ENCODE measurements at places on chromosomes 11 and 22. TPM values are rescaled to one million over a fixed set of nuclear protein-coding genes. Genes with fewer than 3 reads are reported as not detected.
A peak's percentile ranks its signal among the peaks of the same experiment; 100 is the strongest.

- no peak for DNase-seq
Measured at GRCh38 chr11:34351687-34352469, 5.9 kb downstream of the ABTB2 start.

GRCh38 chr11:126945319-126945718, 55.3 kb downstream of the KIRREL3 start:
- DNase-seq: no peak

DNA sequence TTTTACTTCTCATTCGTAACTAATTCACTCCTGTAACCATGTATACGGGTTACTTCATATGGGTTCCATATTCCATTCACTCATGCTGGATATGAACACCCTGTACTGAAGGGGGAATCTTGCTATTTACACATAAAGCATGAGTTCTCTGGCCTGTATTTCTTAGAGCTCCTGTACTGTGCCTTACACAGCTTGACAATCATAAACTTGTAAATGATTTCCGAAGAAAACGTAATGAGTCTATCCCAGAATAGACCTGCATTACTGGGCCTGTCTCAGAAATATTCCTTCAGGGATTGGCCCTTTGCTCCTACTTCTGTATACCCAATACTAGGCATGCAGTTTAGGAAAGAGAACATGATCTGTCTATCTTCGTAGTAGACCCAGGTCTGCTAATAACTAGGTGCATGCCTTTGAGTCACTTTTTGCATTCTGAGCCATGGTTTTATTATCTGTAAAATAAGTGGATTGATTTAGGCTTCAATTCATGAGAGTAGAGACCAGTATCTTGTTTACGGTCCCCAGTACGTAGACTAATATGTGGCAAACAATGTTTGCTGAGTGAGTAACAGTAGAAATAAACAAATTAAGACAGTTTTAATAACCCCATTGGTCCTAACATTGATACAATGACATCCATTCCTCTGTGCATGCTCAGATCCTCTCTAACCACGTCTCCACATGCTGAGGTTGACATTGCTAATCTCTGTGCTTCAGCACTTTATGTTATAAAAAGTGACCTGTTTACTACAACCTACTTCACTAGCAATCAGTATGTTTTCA, 1.2 kb downstream of the CCDC34 start:
- no peak for DNase-seq

- DNase-seq: no peak
Measured at GRCh38 chr22:21633481-21633880, 921 bp downstream of the CCDC116 start.

GRCh38 chr11:117734601-117735024, 62.4 kb downstream of the DSCAML1 start:
- DNase-seq: peak; percentile 18

DNA sequence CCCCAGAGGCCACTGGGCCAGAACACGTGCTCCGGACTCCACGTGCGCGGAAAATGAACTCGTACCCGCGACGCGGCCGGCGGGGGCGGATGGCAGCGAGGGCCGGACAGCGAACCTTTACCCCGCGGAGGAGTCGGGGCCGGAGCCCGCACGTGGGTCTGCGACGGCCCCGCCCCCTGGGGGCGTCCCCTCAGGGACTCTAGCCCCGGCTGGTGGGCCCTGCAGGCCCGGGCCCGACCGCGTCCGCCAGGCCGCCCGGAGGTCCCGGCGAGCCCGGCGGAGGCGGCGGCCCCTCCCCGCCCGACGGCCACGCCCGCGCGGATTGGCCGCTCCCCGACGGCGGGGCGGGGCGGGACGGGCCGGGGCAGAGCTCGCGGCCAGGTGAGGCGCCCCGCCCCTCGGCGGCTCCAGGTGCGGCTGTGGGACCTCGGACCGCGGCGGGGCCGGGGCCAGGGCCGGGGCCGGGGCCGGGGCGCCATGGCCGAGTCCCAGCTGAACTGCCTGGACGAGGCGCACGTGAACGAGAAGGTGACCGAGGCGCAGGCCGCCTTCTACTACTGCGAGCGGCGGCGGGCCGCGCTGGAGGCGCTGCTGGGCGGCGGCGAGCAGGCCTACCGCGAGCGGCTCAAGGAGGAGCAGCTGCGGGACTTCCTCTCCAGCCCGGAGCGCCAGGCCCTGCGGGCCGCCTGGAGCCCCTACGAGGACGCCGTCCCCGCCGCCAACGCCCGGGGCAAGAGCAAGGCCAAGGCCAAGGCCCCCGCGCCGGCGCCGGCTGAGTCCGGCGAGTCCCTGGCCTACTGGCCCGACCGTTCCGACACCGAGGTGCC, at the start of gene FAM83F:
FAM83F (plus strand) TSS at position 389 of the 827 bp plus-strand sequence; CDS start at position 478, 89 bp downstream.
- peak; percentile 51 for DNase-seq

DNA sequence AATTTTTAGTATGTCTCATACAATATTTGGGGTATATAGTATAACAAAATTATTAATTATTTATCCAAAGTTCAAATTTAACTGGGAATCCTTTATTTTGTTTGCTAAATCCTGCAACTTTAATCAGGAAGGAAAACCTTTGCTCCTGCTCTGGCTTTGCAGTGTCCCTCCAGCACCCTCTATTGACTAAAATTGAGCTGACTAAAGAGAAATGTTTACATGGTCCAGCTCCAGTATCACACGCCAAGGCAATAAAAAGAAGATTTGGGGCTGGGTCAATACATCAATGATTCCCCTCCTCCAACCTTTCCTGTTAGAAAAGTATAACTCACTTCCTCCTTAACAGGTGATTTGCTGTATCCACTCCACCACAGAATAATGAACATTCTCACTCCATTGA, 153.0 kb upstream of the LRRC4C start:
- DNase-seq: no peak

- DNase-seq: no peak
Measured at GRCh38 chr11:125179895-125180294, 15.3 kb downstream of the PKNOX2 start.

GRCh38 chr11:82967381-82967780, 65.8 kb downstream of the DDIAS start:
- DNase-seq: no peak

DNA sequence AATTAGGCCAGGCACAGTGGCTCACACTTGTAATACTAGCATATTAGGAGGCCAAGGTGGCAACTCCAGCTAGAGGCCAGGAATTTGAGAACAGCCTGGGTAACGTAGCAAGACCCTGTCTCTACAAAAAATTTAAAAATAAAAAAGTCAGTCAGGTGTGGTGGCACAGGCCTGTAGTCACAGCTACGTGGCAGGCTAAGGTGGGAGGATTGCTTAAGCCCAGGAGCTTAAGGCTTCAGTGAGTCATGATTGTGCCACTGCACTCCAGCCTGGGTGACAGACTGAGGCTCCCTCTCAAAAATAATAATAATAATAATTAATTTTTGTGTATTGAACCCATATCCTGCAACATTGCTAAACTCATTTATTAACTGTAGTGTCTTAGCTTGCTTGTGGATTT, 15.3 kb upstream of the TRIM29 start:
- DNase-seq: no peak

DNA sequence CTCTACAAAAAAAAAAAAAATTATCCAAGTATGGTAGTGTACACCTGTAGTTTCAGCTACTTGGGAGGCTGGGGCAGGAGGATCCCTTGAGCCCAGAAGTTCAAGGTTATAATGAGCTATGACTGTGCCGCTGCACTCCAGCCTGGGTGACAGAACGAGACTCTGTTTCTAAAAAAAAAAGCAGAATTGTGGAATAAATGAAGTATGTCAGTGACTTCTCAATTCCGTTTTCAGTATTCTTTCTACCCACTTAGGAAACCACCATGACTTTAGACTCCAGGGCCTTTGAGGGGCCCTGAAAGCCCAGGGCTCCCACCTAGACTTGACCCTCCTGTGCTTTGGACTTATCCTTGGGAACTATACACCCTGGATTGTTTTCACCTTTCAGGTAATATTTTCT, 6.5 kb upstream of the NUP160 start:
- DNase-seq: no peak

DNA sequence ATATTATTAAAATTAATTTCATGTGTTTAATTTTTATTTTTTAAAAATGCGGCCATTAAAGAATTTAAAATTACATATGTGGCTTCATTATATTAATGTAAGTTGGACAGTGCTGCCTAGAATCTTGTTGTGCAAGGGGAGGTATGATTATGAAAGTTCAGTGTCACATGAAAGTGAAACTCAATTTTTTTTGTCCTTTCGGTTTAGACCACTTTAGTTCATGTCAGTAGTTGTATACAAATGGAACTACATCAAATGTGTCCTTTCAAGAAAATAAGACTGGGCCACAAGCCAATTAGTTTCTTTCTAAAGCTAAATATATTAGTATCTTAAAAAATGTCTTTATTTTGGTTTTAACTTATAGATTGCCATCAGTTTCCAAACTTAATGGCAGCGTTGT, 35.7 kb downstream of the TBCEL start:
- no peak for DNase-seq

DNA sequence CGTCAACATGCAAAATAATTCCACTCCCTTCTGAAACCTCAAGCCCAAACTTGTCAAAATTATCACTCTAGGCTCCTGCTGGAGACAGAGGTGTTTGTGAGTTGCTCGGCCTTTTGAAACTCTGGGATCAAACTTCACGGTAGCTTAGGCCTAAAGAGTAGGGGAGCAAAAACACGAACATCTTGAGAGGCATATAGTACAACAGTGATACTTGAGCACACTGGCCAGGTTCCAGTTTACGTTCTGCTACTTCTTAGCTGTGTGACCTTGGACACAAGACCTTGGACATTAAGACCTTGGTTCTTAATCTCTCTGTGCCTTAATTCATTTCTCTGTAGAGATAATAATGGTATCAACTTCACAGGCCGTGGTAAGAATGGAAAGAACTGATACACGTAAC, 123.5 kb upstream of the LMO1 start:
- DNase-seq: no peak

- peak; percentile 42 for DNase-seq
Measured at GRCh38 chr22:42368379-42369249, 63.6 kb downstream of the NFAM1 start.

- DNase-seq: no peak
Measured at GRCh38 chr11:105858841-105859240, 163.2 kb downstream of the MSANTD4 start.

GRCh38 chr22:31790240-31790639, 36.4 kb downstream of the DEPDC5 start:
- no peak for DNase-seq

DNA sequence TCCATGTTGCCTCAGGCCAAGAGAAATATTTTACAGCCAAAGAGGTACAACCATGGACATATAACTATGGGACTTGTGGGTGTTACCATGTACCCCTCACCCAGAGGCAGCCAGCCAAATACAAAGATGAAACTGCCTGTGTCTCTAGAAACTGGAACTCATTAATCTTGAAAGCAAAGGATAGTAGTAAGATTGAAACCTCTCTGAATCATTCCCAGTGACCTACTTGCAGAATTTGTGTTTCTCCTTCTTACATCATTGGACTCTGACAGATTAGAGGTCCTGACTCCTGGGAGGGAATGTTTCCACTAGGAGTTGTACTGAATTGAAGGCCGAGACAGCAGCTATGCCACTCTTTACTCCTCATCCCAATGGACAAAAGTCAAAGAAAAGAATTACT, 257.4 kb upstream of the UBASH3B start:
- no peak for DNase-seq

The CLDN5 gene
- 548 TPM for polyA plus RNA-seq

The SCGB1C1 gene
- not detected for polyA plus RNA-seq

The LRRC74B gene
- 1.9 TPM for polyA plus RNA-seq

The OR2AT4 gene
- polyA plus RNA-seq: not detected

The CDC45 gene
- polyA plus RNA-seq: 2.1 TPM

Data from lung (tissue), 17 donors.